Non-pigmented ciliary epithelial cell (primary cell): ENCODE measurements at places on chromosomes 12 and 14.

DNA sequence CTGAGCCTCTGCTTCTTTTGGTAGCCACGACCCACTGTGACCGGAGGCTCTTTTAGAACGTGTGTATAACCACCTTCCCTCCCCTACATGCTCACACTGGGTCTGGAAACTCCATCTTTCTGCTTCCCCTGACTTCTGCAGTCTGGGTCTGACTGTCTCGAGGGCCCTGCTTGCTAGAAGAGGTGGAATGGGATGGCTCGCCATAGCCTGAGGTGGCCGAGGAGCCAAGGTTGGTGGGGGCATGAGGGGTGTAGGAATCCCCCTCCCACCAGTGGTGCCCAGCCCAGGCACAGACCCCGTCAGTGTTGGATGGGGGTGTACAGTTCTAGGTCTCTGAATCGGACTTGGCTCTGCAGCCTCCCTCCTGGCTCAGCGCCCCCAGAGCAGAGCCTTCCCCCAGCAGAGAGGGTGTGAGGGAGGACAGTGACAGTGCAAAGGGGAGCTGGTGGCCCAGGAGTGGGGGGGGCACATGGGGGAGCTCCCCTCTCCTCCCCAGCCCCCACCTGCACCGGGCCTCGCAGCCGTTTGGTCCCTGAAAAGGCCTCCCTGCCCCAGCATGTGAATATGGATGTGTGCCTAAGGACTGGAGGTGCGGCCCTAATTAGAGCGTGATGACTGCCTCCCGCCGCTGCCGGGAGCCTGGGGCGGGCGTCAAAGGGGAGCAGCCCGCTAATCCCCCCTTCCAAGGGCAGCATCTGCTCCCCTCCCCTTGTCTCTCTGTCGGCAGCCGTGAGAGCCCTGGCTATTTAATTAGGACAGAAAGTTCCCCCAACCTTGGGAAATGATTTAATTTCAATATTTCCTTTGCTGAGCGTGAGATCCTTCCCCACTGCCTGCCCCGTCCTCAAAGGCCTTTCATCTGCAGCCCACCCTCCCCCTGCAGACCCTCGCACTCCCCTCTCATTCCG is 196.2 kb upstream of the C14orf180 start:
- DNase-seq = no peak

DNA sequence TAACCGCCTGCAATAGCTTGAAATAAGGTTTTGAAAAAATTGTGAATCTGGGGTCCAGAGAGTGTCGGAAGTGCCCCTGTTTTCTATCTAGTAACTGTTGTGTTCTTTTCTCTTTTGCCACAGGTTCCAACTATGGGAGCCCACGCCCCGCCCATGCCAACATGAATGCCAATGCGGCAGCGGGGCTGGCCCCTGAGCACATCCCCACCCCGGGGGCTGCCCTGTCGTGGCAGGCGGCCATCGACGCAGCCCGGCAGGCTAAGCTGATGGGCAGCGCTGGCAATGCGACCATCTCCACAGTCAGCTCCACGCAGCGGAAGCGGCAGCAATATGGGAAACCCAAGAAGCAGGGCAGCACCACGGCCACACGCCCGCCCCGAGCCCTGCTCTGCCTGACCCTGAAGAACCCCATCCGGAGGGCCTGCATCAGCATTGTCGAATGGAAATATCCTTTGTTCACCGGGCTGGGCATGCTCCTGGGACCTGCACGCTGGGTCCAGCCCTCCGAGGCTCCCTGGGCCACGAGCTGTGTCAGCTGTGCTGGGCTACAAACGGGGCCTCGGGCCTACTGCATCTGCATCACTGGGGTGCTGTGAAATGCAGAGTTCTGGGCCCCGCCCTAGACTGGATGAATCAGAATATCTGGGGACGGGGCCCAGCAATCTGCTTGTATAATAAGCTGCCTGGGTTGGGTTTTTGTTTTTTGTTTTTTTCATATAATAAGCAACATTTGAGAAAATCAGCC is 62.5 kb downstream of the CACNA1C start:
- DNase-seq = no peak

- DNase-seq = no peak
These were observed 1.4 kb downstream of the AQP5 start for GRCh38 chr12:49962861-49963765.

GRCh38 chr14:100199240-100199860 is 39.6 kb upstream of the YY1 start:
- DNase-seq = no peak

DNA sequence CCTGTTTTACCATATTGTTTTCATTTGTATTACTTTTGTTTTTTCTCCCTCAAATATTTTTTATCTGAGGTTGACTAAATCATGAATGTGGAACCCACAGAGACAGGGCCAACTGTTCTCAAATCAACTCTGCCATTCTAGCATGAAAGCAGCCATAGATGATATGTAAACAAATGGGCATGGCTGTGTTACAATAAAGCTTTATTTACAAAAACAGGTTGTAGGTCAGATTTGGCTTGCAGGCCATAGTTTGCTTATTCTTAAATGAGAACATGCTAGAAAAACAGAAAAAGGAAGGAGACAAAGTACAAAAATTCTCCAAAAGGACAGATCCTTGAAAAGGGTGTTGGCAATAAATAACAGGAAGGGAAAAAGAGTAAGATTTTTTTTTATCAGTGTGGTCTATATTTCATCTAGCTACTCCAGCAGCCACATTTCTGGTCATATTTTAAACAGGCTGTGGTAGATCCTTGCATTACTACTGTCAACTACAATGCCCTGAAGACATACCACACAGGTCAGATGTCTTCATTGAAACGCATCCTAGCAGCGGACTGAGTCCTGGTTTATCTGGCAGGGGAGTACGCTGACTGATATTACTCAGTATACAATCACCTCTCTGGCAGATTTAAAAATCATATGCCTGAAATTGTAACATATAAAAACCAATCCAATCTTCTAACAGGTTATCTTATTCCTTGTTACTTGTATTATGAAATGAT is 42.9 kb downstream of the SPPL3 start:
- no peak for DNase-seq

- peak; percentile 30 for DNase-seq
These were observed 42.5 kb upstream of the BCAT1 start for GRCh38 chr12:24991209-24992049.

- DNase-seq = no peak
These were observed 55.0 kb downstream of the CCDC85C start for GRCh38 chr14:99548871-99549515.

DNA sequence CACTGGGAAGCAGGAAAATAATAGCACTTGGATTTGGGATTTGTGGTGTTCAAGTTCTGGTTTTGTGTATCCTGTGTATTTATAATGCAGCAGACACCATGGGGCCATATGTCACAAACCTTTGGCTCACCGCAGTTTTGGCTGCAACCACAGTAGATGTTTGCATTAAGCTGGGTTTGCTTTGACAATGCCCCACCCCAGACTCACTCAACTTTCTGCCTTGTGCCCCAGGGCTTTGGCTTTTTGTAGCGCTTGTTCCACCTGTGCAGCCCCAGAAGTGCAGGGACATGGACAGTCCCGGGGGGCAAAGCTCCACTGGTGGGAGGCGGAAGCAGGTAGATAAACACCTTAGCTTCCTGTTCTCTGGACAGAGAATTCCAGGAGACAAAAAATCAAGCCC is 446.9 kb downstream of the MED13L start:
- no peak for DNase-seq
